ENCODE measurements at places on chromosomes 1 and 21. TPM values are rescaled to one million over a fixed set of nuclear protein-coding genes. Genes with fewer than 3 reads are reported as not detected.

GRCh38 chr1:208089149-208089548 is 155.0 kb downstream of the PLXNA2 start:
- no peak for DNase-seq
- H3K27ac ChIP-seq: no peak overlapping the region
- H3K4me3 ChIP-seq: no peak overlapping the region
- no peaks in the 10 kb centered on the region for H3K27me3 ChIP-seq

DNA sequence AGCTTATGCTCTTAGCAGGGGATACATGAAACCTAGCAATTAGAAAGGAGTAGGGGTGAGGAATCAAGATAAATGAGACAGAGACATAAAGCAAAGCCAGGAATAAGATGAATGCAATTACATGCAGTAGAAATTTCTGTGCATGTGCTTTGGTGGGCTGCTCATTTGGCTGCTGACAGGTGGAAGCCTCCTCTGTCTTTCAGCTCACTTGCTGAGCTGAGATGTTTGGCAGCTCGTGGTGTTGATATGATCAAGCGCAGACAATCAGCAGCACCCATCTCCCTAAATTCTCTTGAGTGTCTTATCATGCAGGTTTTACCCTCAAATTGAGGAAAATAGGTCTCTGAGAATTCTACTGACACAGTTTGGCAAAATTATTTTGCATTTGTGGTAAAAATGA is 108.3 kb upstream of the CD34 start:
- no peak overlapping the region for H3K4me3 ChIP-seq
- peaks cover 3% of the 10 kb centered on the region for H3K27me3 ChIP-seq
- no peaks in the 10 kb centered on the region for H3K4me1 ChIP-seq
- no peak overlapping the region for H3K27ac ChIP-seq

Gene TMEM35B
- 18.7 TPM for total RNA-seq

Gene ETV3L
- total RNA-seq: not detected

All from endothelial cell of umbilical vein (primary cell).